ENCODE measurements at places on chromosomes 5 and 9.
A peak's percentile ranks its signal among the peaks of the same experiment; 100 is the strongest.

GRCh38 chr5:42005561-42006153 is 80.6 kb downstream of the FBXO4 start:
- DNase-seq: no peak

GRCh38 chr5:39137819-39138451 is 63.7 kb upstream of the RICTOR start:
- DNase-seq: no peak

GRCh38 chr5:66322786-66323528 is 178.9 kb downstream of the SREK1 start:
- DNase-seq: no peak

DNA sequence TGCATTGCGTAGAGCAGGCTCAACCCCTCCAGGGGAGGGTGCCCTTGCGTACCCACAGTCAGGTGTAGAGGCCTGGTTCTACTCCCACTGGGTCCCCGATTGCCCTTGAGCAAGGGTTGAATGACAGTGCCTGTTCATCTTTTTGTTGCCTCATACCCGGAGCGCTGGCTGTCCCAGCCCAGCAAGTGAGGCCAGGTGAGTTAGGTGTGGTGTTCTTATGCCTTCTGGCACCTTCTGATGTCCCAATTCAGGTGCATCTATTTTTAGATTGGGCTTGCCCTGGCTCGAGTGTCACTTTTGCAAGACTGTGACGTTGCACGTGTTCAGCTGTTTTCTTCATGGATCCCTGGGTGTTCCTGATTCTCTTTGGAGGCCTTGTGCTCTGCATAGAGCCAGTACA is 257.8 kb downstream of the GOLPH3 start:
- DNase-seq: no peak

GRCh38 chr5:66840511-66841013 is 244.4 kb downstream of the MAST4 start:
- no peak for DNase-seq

DNA sequence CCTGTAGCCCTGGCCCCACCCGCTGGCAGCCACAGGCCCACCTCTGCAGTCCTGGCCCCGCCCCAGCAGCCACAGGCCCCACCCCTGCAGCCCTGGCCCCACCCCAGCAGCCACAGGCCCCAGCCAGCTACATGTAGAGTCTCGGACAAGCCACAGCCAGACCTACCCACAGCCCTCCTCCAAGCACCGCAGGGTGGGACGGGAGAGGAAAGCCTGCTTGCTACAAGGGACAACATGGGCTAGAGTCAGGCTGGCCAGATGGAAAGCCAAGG is 49.5 kb upstream of the SARDH start:
- DNase-seq: peak; percentile 56

DNA sequence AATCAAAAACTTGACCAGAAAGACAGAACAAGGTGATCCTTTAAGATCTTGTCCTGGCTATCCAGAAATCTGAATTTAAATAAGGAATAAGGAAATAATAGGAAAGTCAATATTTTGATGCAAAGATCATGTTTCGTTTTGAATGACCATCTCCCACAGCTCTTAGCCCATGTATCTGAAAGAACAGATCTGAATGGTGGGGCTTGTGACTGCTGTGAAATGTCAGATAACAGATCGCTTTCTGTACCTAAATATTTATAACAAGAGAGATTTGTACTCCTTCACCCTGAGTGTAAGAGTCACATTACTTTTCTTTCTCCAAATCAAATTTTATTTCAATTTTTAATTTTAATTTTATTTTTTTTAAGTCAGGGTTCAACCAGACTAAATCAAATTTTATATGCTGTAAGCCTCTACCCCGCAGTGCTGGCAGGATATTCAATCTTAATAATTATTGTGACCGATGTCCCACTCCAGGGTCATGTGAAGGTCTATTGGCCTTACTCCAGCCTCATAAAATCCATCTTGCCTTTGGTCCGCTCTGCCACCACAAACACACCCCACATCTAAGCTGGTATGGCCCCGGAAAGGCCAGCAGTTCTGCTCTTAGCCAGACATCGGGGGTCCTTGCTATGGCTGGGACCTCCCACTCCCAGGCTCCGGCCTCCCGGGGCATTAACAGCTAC is 7.0 kb upstream of the SLC26A2 start:
- no peak for DNase-seq

- no peak for DNase-seq
Measured at GRCh38 chr5:131745703-131746102, 51.1 kb downstream of the FNIP1 start.

GRCh38 chr5:66174338-66174737 is 30.2 kb downstream of the SREK1 start:
- DNase-seq: no peak

DNA sequence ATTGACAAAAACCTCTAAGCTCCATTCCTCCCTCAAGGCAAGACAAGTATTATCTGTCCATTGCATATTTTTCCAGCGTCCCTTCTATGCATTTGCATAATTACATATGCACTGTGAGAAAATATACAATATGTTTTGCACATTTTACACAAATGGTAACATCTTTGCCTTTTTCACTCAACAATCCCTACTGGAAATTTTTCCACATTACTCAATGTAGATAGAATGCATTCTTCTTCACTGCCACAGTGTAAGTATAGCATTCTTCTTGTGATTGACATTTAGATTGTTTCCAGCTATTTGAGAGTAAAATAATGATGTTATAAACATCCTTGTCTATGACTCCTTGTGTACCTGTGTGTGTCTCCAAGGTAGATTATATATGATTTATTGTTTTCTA is 205.0 kb downstream of the SLIT3 start:
- no peak for DNase-seq

GRCh38 chr5:85049020-85049419 is 664.3 kb upstream of the EDIL3 start:
- no peak for DNase-seq

Measured in CD4-positive, alpha-beta T cell treated with Interleukin-15 for 1 hour (primary cell).